ENCODE measurements at places on chromosomes 2 and 18.

DNA sequence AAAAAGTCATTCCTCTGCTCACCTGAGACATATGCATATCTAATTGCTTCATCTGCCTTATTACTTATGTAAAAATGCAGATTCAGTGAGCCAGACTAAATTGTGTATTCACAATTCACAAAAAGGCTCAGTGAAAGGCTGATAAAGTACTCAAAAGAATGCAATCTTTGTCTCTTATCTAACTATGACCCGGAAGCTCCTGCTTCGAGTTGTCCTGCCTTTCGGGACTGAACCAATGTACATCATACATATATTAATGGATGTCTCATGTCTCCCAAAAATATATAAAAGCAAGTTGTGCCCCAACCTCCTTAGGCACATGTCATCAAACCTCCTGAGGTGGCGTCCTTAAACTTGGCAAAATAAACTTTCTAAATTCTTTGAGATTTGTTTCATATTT lies 120.5 kb downstream of the SCN3A start:
- DNase-seq: no peak

DNA sequence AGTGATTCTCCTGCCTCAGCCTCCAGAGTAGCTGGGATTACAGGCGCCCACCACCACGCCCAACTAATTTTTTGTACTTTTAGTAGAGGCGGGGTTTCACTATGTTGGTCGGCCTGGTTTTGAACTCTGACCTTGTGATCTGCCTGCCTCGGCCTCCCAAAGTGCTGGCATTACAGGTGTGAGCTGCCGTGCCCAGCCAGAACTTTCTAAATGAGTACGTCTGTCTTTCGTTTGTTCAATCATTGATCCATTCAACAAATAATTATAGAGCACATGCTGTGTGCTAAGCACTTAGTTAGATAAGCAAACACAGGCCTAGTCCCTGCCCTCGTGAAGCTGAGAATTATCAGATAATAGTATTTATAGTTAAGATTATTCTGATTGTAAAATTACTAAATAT lies 56.5 kb downstream of the TTC39C start:
- DNase-seq: no peak

GRCh38 chr2:74806920-74807319 lies 27.0 kb upstream of the HK2 start:
- DNase-seq: no peak

GRCh38 chr18:2655954-2656236 lies 369 bp downstream of the SMCHD1 start:
- DNase-seq: peak; percentile 12
